Neural progenitor cell (in vitro differentiated cells): ENCODE measurements at places on chromosomes 2 and 18. TPM values are rescaled to one million over a fixed set of nuclear protein-coding genes. Genes with fewer than 3 reads are reported as not detected.

UXS1 gene
- total RNA-seq: 38.0 and 39.5 TPM in 2 replicates

CASP10 gene
- total RNA-seq: 1.4 and 2.2 TPM in 2 replicates

DNA sequence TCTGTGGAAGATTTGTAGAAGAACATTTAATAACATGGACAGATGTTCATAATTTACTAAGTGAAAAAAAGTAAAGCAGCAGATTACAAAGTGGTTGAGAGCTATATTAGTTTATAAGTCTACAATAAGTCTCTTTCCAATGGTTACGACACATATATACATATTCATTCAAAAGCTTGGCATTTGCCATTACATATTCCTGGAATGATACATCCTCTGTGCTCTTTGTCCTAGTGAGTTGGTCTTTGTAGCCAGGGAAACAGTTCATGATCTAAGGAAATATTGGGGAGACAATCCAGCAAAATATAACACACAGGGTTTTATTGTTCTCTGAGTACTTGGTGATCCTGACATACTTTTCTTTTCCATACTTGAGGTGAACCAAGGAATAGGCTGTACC, 32.5 kb upstream of the SOS1 start:
- no peak overlapping the region for H3K27ac ChIP-seq
- H3K36me3 ChIP-seq: no peaks in the 10 kb centered on the region
- DNase-seq: no peak
- no peaks in the 10 kb centered on the region for H3K4me1 ChIP-seq

GRCh38 chr2:122960759-122961641, 1064.1 kb upstream of the CNTNAP5 start:
- no peak for DNase-seq
- H3K4me1 ChIP-seq: no peaks in the 10 kb centered on the region
- H3K36me3 ChIP-seq: no peaks in the 10 kb centered on the region
- no peaks in the 10 kb centered on the region for H3K27me3 ChIP-seq
- H3K27ac ChIP-seq: no peak overlapping the region

DNA sequence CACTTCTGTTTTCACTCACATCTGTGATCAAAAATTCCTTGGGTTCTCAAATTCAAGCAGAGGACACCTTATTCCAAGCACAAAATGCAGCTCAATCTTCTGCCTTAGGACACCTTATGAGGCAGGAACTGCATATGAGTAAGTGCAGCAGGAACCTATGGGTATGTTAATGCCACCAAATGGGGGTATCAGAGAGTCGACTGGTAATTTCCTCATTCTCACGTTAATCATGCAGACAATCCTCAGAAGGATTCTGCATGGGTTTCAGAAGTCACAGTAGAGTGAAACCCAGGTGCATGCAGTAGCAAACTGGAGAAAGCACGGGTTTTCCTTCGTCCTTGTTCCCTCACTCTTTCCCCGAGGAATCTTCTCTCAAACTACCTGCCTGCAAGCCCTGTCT, 452.8 kb downstream of the CBLN2 start:
- no peaks in the 10 kb centered on the region for H3K4me1 ChIP-seq
- no peaks in the 10 kb centered on the region for H3K27me3 ChIP-seq
- H3K4me3 ChIP-seq: no peak overlapping the region
- DNase-seq: no peak

GRCh38 chr2:171327043-171327496, 106.7 kb downstream of the METTL8 start:
- H3K4me1 ChIP-seq: peaks cover 16% of the 10 kb centered on the region
- no peak for DNase-seq
- no peaks in the 10 kb centered on the region for H3K27me3 ChIP-seq
- no peaks in the 10 kb centered on the region for H3K36me3 ChIP-seq
- no peak overlapping the region for H3K27ac ChIP-seq

GPR35 gene
- 0.34 and 0.74 TPM in 2 replicates for total RNA-seq
